ENCODE measurements at places on chromosomes 12 and 14.
A peak's percentile ranks its signal among the peaks of the same experiment; 100 is the strongest.

GRCh38 chr14:69692594-69692993 lies 74.3 kb upstream of the SRSF5 start:
- DNase-seq, result no peak

DNA sequence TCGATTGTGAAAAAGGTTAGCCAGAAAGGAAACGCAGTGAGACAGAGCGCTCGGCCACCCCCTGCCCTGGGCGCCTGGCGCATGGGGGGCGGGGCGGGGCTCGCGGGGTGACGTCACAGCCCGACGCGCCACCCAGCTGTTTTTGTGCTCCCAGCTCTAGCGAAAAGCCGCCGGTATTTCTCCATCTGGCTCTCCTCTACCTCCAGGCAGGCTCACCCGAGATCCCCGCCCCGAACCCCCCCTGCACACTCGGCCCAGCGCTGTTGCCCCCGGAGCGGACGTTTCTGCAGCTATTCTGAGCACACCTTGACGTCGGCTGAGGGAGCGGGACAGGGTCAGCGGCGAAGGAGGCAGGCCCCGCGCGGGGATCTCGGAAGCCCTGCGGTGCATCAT lies at the start of gene GABARAPL1:
Gene GABARAPL1 (plus strand): TSS at position 139 of the 393 bp plus-strand sequence. CDS start 253 bp downstream, at position 392.
- peak; percentile 73 for DNase-seq

- DNase-seq, result no peak
These were observed 2.6 kb upstream of the C12orf76 start for GRCh38 chr12:110050927-110051326.

DNA sequence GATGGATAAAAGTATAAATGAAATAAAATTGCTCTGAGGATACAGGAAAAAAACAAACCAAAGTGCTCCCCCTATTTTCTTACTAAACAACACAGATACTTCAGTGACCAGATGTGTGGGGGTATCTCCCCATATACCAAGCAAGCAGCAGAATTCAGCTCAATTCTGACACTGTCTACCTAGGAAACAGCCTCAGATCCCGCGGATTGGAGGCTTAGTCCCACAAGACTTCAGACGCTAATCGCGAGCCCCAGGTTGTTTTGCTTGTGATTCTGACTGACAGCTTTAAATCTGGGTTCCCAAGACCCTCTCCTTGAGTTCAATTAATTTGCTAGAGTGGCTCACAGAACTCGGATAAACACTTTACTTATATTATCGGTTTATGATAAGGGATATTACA lies 17.3 kb downstream of the NFKBIA start:
- DNase-seq, result no peak

DNA sequence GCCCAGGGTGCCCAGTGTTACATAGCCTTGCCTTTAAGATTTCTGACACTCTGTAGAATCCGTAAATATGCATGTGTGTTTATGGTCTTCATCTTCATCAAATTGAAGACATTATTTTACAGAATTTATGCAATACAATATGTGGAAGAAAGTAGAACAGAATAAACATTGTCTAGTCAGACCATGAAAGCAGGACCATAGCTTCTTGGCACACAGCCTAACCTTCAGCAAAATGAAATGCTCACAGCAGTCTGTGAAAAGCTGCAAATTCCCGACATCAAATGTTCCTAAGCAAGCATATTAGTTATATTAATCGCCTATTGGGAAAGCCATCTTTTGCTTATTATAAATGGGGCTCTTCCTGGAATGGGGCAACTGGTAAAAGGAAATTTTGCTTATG lies 111.3 kb upstream of the GARIN2 start:
- no peak for DNase-seq

DNA sequence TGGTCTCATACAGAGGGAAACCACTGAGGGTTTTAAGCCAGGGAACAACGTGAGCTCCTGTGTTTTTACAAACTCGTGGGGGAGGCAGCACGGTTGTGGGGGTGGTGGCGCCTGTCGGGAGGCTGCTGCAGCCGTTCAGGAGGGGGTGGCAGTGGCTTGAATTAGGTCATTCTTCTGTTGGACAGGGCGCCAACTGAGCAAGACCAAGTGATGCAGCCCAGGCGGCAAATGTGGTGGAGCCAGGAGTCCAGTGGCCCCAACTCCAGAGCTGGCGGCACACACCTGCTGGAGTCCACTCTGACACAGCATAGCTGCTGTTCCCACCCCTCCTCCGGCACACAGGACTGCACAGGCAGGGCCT lies 27.8 kb downstream of the FBRSL1 start:
- no peak for DNase-seq

DNA sequence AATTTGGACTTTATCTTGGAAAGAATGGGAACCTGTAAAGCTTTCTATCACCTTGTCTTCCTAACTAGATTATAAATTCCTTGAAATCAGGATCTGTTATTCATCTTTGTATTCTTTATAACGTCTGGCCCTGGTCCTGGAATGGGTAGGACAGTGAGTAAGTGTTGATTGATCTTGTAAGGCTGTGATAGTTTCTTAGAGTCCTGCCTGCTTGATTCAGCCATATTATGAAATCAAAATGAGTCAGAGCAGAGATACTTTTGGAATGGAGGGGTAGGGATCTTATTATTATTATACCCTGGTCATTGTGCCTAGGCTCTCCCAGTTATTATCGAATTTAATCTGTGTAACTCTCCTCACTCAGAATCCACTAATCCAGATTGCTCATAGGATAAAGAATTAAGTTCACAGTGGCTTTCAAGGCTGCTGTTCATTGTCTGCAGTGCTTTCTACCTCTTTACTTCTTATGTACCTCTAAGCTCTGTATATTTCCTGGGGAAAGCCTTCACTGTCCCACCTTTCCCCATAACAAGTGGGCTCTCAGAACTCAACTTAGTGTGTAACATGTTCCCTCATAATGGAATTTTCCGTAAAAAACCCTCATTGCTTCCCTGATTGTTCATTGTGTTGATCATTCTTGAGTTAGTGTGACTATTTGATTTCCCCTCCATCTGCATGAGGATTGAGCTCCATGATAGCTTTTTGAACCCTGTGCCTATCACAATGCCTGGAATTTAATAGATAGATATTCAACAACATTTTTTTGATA lies 93.3 kb downstream of the DAAM1 start:
- DNase-seq, result no peak

DNA sequence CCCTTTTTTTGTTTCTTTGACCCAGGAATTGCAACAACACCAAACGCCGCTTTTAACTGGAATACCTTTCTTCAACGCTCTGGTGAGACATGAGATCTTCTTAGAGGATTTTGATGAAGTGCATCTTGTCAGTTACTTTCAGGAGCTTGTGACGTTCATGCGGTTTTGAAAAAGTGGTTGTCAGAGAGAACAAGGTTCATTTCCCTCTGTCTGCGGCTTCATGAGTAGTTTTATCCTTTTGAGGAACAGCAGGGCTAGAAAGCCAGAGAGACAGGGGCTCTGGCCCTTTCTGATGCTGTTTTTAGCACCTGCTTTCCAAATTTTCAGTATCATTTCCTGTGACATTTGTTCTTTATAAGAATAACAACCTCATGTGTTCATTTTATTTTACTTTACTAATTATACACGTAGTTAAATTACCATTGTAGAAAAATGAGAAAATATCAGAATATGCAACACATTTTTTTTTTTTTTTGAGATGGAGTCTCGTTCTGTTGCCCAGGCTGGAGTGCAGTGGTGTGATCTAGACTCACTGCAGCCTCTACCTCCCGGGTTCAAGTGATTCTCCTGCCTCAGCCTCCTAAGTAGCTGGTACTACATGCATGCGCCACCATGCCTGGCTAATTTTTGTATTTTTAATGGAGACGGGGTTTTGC lies 61.8 kb downstream of the GLT1D1 start:
- no peak for DNase-seq

- no peak for DNase-seq
These were observed 45.5 kb upstream of the PLEKHG6 start for GRCh38 chr12:6265038-6265405.

GRCh38 chr14:105399466-105399775 lies 1.1 kb downstream of the TEX22 start:
- no peak for DNase-seq

DNA sequence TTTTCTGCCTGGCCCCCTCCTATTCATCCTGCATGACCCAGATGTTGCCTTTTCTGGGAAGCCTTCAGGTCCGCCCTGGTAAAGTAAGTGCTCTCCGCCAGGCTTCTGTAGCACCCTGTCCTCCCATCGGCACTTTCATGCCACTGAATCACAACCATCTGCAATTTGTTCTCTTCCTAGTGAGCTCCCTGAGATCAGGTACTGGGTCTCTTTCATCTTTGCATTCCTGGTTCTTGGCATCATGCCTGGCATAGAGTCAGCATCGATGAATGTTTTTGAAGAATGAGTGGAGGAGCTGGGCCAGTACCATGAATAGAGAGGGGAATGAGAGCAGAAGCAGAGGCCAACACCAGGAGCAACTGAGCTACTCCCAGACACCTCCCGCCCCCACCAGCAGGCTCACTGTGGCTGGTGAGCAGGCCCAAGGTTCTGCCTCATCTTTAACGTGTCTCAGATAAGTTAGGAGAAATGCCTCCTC lies 13.1 kb downstream of the ZDHHC22 start:
- DNase-seq, result no peak

DNA sequence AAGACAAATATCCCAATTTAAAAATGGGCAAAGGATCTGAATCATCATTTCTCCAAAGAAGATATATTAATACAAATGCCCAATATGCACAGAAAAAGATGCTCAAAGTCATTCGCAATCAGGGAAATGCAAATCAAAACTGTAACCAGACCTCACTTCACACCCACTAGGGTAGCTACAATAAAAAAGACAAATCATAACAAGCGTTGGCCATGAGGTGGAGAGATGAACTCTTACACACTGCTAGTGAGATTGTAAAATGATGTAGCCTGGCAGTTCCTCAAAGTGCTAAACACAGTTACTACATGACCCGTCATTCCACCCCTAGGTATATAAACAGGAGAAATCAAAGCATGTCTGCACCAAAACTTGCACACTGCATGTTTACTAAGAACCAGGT lies 30.4 kb downstream of the CDC42BPB start:
- no peak for DNase-seq

GRCh38 chr12:52691841-52692150 lies 11.5 kb downstream of the KRT77 start:
- DNase-seq, result no peak

DNA sequence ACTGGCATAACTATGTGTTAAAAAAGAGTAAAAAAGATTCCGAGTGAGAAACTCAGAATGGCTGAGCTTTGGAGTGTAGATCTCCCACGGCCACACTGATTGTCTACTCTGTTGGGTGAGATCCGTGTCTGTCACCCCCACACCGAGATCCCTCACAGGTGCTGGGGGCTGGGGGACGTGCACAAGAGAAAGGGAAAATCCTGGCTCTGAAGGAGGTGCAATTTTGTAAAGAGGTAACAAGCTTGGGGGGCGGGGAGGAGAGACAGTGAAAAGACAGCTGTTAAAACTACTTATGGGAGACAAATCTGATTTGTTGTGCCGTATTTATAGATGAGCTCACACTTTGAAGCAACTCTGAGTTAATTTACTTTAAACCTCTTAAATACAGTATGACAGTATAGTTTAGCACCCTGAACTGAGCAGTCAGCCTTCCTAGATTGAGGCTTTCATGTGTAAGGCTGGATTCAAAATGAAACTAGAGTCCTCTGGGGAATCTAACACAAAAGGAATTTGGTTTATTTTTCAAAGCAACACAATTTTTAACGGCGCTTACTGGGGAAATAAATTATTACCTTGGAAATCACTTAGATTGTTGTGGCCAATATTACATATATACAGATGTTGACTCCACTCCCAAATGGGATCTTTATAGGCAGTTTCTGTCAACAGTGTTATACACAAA lies 167.4 kb upstream of the RGS6 start:
- DNase-seq, result no peak

DNA sequence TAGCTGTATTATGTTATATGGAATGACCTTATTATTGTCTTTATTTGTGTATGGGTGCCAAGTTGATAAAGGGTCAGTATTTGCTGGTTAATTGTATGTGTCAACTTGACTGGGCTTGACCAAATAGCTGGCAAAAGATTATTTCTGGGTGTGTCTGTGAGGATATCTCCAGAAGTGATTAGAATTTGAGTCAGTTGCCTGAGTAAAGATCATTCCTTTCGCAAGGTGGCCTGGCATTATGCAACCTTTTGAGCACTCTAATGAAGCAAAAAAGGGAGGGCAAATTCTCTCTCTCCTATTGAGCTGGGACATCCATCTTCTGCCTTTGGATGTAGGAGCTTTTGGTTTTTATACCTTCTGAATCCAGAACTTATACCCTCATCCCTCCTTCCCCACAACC lies 82.2 kb downstream of the ATXN7L3B start:
- no peak for DNase-seq

- no peak for DNase-seq
These were observed 767 bp downstream of the REP15 start for GRCh38 chr12:27696864-27697564.

- no peak for DNase-seq
These were observed 59.3 kb downstream of the TESC start for GRCh38 chr12:117039891-117040309.

Data from effector memory CD4-positive, alpha-beta T cell (primary cell).